ENCODE measurements at places on chromosomes 1 and 21.

DNA sequence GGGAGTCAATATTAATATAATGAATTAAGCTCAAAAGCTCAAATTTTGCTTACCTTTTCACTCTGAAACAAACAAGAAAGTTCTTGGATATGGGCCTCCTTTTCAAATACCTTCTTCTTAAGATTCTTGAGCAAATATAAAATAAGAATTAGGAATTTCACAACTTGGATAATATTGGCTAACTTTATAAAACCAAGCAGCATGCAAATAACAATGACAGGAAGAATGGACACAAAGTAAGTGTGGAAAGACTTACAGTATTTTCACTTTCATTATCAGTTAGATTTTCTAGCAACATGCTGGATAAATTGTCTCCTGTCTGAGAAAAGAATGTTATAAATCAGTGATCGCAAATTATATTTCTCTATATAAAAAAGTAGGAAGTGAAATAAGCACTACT, 13.2 kb downstream of the ODF2L start:
- DNase-seq, result no peak

GRCh38 chr1:31843506-31843905, 27.7 kb upstream of the SPOCD1 start:
- no peak for DNase-seq

GRCh38 chr1:156828400-156829124, 11.9 kb upstream of the SH2D2A start:
- no peak for DNase-seq

DNA sequence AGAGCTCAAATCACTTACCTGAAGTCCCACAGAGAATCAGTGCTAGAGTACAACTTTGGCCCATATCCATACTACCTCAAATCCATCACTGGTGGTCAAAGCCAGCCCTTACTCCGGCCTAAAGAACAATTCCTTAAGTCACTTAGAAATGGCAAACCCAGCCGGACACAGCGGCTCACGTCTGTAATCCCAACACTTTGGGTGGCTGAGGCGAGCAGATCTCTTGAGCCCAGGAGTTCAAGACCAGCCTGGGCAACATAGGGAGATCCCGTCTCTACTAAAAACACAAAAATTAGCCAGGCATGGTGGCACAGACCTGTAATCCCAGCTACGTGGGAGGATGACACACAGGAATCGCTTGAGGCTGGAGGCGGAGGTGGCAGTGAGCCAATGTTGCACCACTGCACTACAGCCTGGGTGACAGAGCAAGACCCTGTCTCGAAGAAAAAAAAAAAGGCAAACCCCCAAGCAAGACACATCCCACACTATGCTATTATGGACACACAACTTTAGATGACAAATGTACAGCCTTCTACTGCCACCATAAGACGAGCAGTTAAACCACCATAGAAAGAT, 24.0 kb downstream of the NPHP4 start:
- DNase-seq, result no peak
